ENCODE measurements at places on chromosomes 12 and 14. TPM values are rescaled to one million over a fixed set of nuclear protein-coding genes. Genes with fewer than 3 reads are reported as not detected.

The IRAK3 gene
- total RNA-seq, result 5.4 TPM

The MARK3 gene
- total RNA-seq, result 94.7 TPM

The MUCL1 gene
- not detected for total RNA-seq

The SLC5A8 gene
- total RNA-seq, result 2.2 TPM

The CIROP gene
- total RNA-seq, result not detected

The IFT81 gene
- total RNA-seq, result 81.6 TPM

All from temporal lobe (tissue), 4 donors.